Hematopoietic multipotent progenitor cell treated with erythropoietin and hydrocortisone succinate and interleukin-3 and kit ligand, for 15 days (in vitro differentiated cells): ENCODE measurements at places on chromosomes 5 and 9.

DNA sequence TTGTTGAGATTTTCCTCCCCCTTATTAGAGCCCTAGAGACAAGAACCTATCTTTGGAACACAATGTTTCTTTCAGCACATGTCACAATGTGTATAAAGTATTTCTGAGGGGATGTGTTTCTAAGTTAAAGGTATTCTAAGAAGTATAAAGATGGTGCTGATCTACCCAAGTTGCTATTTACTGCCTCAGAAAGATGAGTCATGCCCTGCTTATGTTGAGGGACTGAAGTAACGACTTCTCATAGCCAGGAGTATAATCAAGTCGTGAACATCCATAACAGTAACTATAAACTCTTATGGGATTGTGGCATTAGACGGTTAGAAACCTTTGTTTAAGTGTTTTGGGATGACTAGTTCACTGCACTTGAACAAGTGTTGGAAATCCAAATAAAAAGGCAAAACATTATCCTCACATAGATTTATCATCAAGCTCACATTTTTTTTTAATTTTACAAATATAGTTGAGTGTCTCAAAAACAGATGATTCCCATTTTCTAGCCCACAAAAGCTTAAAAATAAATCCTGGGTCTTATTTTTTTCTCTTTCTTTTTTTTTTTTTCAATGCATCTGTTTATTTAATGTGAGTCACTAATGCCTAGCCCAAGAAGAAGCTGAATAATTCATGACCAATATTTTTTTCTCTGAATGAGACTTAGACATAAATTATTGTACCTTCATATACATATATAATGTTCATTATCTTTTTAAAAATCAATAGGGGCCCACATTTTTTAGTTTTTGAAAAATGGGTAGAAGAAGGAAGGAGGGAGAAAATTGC lies 12.2 kb upstream of the TMEM252 start:
- no peak for DNase-seq

DNA sequence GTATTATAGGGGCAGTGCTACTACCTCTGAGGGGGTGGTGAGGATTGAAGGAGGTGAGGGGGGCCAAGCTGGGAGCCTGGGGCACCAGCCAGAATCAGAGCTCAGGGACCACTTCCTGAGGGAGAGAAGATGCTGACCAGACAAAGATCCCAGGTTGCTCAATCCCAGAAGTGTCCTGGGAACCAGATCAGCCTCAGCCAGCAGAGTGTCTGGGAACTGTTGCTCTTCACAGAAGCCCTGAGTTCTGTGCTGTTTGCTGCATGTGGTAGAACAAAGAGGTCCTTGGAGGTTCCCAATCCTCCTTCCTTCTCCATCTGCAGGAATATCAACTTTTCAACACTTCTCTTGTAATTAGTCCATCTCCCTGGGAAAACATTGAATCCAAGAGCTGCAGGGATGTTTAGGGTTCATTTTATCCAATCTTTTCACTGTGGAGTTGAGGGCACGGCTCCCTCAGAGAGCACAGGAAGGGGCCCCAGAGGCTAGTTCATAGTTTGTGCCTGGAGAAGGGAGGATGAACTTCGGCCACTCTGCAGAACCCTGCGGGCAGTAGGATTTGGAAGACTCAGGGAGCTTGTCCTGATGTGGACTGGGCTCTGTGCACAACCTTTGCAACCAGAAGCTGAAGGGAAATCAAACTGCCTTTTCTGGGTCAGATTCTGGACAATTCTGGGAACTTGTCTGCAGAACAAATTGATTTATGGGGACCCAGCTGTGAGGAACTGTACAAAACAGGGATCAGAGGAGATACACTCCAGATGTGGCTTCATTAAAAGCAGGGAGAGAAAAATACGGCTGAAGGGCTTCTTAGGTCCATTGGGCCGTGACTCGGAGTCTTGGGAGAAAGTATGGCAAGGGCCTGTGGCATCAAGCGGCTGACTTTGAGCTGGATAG lies 57.1 kb downstream of the GALNT12 start:
- DNase-seq: no peak

GRCh38 chr9:38286357-38286756 lies 106.1 kb upstream of the ALDH1B1 start:
- DNase-seq: no peak

- DNase-seq: no peak
Measured at GRCh38 chr5:43209060-43209459, 17.0 kb downstream of the NIM1K start.

- no peak for DNase-seq
Measured at GRCh38 chr5:98781964-98782363, 8.5 kb downstream of the RGMB start.

DNA sequence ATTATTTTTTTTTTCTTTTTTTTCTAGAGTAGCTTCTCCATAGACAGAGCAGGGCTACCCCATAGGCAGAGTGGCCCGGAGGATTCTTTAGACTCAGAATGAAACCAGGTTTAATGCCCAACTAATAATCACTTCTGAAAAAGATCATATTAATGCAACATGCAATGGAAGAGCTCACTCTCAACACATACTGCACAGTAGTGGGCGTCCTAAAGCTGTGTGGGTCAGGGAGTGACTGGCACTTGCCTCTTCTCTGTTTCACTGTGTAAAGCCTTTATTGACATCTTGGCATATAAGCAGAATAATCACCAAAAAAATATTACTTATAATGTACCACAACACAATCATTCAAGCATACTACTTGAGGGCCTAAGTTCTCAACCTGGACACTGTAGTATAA lies 11.1 kb downstream of the PWWP2A start:
- no peak for DNase-seq

- no peak for DNase-seq
Measured at GRCh38 chr5:108760512-108760911, 12.8 kb downstream of the FER start.

- DNase-seq: peak; percentile 86
Measured at GRCh38 chr5:132294728-132295504, 722 bp downstream of the SLC22A4 start.

GRCh38 chr5:63805151-63805550 lies 157.1 kb downstream of the HTR1A start:
- DNase-seq: no peak

- no peak for DNase-seq
Measured at GRCh38 chr5:64347309-64347708, 158.5 kb upstream of the RGS7BP start.

DNA sequence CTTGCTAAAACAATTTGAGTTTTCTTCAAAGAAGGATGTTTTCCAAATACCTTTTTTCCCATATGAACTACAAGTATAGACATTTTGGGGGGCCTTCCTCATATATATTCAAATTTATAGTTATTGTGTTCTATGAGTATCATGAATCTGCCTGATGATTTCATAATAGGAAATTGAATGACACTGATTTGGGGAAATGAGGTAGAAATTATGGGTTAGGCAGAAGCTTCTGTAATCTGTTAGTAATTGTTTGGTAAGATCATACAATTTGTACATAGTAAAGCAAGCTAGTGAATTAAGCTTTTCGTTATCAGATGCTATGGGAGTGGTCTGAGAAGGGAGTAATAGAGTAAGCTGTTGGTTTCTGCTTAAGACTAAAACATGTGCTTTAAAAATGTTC lies 98.0 kb downstream of the TRIO start:
- DNase-seq: no peak

GRCh38 chr5:91954136-91954535 lies 571.0 kb upstream of the ARRDC3 start:
- DNase-seq: no peak

DNA sequence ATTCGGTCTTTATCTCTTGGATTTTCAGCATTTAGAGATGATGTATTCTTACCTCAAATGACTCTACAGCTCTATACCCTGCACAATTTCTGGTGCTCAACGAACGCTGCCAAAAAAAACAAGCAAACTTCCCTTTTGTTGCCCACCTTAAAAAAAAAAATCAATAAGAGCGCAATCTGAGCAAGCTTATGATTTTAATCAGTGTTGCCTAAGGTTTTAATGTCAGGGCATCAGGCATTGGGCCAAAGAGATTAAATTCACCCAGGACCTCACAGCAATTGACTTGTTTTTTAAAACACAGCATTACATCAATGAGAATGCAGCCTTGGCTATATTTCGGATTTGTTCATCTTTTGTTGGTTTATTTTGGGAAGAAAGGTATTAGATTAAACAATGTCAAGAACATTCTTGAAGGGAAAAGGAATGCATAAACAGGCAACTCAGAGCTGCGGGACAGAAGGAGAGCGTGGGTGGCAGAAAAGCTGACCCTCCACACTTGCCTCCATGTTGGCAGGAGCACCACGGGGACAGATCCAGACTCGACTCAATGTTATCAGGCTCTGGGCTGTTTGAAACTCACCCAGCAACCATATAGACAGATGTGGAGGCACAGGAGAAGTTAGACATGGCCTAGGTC lies 127.5 kb upstream of the DAPK1 start:
- no peak for DNase-seq

GRCh38 chr9:135078361-135078821 lies 9.1 kb upstream of the OLFM1 start:
- DNase-seq: no peak

DNA sequence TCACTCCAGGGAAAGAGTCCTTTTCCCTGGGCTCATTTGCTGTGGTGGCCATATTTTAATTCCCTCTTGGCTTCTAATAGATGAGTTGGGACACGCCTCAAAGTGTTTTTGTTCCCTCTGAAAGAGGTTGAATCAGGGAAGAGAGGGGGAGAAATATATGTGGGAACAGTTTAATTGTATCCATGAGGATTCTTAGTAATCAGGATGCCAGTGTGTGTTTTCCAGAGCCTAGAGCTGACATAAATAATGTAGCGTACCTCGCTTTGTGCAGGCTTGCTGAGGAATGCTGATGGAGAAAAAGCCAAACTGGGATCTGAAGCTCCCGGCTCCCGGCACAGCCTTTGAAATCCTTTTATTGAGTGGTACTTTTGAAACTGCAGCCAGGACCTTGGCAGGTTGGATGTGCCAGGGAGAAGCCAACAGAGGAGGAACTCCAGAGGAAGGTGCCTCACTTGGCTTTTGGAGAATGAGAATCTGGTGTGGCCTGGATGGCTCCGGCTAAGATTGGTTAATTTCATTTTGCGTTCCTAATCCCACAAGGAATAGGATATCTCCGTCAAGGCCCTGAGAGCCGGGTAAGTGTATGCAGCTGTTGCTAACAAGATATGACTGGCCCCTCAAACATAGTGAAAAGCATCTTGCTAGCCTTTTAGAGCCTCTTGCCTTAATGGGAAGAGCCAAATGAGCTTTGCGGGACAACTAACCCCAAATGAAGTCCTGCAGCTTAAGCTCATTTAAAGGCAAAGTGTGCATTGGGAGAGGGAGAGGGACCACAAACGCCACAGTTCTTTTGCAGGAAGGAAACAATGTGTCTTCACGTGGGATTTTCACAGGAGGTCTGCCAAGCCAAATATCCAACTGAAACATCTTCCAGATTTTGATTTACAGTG lies 471.1 kb upstream of the WWC1 start:
- no peak for DNase-seq

DNA sequence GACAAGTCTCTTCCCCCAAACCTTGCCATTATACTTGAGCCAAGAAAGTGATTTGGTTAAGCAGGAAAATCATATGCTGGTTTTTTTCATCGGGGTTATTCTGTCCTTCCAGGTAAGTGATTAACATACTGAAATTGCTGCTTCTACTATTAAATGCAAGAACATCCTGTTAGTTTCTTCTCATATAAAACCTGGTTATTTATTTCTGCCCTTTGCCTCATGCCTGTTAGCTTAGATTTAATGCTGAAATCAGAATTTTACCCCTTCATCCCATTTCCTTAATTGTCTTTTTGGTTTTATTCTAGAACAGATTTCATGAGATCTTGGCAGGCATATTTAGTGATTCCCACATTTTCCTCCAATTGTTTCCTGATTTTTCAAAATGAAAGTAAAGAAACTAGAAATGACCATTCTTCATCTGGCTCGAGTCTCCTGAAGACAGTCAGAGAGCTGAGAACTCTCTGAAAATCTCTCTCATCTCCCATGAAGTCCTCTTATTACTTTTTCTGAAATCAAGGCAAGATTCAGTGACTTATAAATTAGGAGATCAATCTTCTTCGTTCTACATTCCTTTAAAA lies 132.9 kb downstream of the NFIB start:
- DNase-seq: no peak

DNA sequence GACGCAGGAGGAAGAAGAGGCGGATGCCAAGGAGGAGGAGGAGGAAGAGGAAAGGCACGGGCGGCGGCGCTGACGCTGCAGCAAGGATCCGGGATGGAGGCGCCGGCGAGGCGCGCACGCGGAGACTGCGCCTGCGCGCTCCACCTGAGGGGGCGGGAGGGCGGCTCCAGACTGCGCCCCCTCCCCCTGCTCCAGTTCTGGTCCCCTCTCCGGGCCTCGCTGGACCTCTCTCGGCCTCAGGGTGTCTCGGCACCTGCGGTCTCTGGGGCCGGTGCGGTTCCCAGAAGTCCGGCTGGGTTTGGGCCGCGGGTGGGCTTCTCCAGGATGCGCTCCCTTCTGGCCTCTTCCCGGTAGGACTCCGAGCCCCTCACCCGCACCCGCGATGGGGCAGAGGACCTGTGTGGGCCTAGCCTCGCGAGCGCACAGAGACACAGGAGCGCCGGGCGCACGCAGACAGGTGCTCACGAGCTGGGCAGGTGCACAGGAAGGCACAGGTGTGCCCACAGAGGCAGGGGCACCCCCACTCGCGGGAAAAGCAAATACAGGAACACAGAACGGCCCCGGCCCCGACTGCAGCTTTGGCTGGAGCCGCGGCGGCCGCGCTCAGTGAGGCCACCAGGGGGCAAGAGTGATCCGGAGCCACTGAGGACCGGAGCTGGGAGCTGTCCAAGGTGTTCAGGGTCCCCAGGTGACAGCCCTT lies at the start of gene NPDC1:
Gene NPDC1 (minus strand): TSS at position 90 of the 700 bp plus-strand sequence. CDS start 188 bp downstream, outside the sequence.
- peak; percentile 52 for DNase-seq

DNA sequence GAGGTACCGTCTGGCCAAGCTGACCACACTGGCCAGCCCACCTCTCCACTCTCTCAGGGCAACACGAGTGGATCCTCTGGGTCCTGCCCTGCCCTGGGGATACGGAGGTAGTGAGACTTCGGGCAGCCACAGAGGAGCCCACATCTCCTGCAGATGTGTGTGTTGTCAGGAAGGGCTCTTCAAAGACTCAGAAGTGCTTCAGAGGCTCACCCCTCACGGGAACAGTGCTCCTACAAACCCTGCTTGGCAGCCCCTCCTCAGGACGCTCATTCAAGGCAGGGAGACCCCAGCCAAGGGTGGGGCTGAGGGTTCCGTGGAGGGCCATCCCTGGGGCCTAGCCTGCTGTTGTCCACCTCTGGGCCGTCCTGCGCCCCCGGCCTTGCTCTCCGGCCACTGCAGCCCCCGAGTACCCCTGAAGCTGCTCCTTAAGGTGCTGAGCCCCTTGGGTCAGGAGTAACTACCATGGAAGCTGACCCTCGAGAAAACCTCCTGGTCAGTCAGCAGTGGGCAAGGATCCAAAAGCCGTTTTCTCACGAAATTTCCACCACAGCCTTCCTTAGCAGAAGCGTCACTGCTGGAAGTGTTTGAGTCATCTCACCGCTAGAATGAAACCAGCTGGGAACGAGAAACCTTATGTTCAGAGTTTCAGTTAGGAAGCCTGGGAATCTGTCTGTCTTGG lies 23.2 kb upstream of the LRRC14B start:
- DNase-seq: no peak

- DNase-seq: no peak
Measured at GRCh38 chr9:116000748-116001329, 152.8 kb upstream of the PAPPA start.

GRCh38 chr9:93387791-93388190 lies 63.7 kb upstream of the FAM120A start:
- DNase-seq: no peak

GRCh38 chr9:74078647-74079046 lies 418.5 kb upstream of the RORB start:
- DNase-seq: no peak
